ENCODE measurements at places on chromosomes 16 and 17.

DNA sequence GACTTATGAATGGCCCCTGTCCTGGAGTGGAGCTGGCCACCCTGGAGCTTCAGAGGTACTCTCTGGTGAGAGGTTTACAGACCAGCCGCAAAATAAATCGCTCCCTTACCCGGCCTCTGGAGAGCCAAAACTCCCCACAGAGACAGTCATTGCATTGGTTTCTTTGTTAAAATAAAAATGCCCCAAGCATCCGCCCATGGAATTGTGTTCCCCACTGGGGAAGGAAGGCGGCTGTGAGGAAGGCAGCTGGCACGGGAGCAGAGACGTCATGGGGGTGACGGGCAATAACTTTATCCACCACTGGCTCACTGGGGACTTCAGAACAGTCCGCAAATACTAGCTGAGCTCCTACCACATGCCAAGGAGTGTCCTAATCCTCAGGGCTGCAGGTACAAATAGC, 266.2 kb upstream of the FOXF1 start:
- DNase-seq = no peak

DNA sequence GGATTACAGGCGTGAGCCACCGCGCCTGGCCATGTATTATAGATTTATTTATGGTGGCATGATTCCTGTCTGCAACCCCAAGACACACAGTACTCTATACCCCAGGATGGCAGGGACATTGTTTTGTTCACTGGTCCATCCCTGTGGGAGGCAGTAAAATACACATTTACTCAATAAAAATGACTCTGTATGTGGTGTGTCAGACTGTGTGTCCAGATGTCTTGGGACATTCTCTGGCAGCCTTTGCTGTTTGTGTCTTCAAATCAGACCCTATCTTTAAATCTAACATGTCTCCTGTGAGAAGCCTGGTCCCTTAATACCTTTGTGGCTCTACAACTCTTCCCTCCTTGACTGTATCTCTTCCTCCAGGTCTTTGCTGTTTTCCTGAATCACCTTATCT, 1.7 kb upstream of the COASY start:
- no peak for DNase-seq

DNA sequence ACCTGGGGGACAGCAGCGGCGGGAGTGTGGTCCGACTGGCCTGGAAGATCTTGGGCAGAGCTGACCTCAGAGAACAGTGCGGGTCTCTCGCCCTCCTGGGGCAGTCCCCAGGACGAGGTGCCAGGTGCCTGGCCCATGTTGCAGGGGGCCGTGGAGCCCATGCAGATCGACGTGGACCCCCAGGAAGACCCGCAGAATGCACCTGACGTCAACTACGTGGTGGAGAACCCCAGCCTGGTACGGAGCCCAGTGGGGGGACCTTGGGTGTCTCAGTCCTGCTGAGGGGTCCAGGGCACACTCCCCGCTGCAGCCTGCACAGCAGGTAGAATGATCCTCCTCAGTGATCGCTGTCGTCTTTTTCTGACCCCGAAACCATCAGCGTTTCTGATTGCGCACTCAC, 1.4 kb downstream of the GPS1 start:
- no peak for DNase-seq

DNA sequence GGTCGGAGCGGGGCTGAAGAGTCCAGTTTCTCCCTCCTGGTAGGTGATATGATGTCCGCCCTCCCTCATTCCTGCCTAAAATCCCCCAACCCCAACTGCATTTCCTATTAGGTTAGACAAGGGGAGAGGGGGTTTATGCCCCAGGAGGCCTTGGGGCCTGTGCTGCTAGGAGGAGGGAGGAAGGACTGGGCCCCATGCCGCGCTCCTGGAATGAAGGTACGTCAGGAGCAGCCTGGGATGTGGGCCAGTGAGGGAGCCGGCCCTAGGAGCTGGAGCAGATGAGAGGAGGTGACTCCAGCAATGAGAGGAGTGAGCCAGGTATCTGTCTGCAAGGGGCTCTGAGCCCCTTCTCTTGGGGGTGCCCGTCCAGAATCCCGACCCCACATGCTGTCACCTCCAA, 46.9 kb upstream of the CDC42EP4 start:
- no peak for DNase-seq

DNA sequence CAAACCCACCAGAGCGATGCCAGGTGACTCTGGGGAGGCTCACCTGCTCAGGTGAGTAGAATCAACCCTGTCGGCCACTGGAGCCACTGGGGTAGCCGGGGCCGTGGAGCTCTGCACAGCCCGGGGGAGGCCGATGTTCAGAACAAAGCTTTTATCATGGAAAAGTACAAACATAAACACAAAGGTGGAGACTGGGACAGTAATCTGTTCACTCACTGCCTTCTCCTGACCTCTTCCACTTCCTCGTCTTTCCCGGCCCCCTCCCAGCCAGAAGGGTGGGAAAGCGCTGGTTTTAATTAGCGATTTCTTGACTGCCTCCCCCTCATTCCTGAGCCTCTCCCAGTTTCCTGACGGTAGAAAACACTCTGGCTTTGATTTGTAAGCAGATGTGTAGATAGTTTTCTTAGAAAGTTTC, 9.8 kb upstream of the TEX19 start:
- DNase-seq = no peak

DNA sequence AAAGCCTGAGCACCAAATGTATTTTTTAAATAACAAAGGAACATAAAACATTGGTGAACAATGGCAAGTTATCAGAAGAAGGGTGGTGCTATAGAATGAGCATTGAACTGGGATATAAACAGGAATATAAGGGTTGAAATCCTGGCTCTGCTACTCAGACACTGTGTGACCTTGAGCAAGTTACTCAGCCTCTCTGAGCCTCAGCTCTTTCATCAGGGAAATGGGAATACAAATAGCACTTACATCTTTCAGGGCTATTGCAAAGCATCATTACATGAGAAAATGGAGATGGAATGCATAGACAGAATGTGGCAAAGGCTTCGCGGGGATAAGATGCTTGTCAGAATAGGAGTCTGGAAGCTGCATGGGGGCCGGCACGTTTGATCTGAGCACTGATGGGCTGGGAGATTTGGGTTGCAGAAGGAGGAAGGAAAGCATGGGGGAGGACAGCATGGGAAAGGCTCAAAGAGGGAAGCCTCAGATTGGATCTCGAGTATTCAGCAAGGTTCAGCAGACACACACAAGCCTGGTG, 4.8 kb upstream of the CDH5 start:
- DNase-seq = no peak

DNA sequence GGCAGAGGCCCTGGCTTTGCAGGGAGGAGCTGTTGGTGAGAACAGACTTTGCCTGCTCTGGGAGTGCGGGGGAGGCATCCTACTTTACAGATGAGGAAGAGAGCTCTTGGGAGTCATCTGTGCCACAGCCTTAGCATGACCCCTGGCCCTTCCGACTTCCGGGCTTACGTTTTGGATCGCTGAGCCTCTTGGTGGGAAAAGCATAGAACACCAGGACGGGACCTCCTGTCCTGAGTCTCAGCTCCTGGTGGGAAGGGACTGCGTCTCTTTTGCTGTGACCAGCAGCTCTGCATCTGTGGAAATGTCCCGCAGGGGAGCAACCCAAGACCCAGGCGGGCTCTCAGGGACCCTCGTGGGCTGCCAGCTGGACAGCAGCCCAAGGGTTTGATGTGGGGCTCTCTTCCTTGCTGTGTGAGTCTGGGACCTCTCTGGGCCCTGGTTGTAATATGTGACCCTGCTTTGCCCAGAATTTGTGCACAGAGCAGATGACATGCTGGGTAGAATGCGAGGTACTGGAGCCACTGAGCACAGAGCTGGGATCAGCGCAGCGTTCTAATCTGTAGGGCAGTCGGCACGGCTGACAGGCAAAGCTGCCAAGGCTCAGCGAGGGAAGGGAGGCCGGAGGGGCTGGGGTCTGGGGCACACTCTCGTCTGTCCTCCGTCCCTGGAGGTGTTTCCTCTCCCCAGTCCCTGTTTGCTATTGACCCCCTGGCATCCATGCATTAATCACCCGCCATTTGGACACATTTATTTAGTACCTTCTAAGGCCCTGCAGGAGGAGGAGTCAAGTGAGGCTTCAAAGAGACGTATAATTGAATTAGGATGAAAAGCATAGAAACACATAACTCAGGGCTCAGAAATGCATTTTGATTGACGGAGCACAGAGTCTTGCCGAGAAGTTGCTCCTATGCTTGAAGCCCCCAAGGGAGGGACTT, 64.0 kb downstream of the NT5M start:
- no peak for DNase-seq

DNA sequence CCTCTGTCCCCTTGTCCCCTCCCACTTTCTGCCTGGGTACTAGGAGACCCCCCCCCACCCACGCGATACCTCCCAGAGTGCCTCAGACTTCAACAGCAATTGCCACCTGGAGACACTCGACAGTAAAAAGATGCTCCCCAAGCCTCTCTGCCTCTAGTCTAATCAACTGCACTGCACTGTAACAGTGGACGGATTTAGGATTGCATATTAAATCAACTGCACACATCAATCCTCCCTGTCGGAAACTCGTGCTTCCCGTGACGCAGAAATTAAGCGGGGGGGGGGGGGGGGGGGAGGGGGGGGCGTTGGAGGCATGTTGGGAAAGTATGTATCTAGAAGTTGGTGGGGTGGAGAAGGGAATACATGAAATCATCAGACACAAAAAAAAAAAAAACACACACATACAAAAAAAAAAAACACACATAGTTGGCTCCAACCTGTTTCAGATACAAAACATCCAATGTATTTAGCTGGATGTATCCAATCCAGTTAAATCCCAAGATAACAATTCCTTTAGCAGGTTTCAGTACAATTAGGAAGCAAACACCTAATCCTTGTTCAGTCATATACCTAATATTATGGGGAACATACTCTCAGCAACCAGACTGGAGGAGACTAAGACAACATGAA, 29.7 kb downstream of the FAM222B start:
- no peak for DNase-seq

GRCh38 chr16:55842369-55843104, 9.6 kb upstream of the CES1 start:
- DNase-seq = peak; percentile 8

GRCh38 chr17:82407255-82407654, 10.9 kb upstream of the HEXD start:
- peak; percentile 68 for DNase-seq

- DNase-seq = peak; percentile 71
Measured at GRCh38 chr16:89828199-89828869, at the start of gene SPIRE2. TSS of gene SPIRE2 (plus strand) at chr16:89828475. CDS start at chr16:89828551, 76 bp downstream.

DNA sequence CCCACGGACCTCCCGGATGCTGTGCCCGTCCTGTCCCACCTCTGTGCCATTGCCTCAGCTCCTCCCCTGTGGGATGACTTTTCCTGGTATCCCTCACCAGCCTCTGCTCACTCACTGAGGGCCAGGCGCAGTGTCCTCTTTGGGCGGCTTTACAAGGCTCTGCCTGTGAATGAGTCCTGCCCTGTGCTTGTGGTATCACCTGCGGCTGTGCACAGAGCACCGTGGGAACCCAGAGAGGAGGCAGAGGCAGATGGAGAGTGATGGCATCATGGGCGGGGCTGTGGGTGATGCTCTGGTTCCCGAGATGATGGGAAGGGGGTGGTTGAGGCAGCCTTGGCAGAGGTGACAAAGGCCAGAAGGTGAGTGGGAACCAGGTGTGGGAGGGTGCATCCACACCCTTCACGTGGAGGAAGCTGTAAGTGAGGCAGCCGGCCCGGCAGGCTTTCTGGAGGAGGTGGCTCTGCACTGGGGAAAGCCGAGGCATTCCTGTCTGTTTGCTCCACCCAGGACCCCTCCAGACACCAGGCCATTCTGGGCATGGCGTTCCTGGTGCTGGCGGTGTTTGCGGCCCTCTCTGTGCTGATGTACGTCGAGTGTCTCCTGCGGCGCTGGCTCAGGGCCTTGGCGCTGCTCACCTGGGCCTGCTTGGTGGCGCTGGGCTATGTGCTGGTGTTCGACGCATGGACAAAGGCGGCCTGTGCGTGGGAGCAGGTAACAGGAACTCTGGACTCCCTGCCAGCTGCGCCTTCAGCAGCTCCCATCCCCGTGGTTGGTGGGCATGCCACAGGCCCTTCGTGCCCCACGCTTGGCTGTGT, 23.8 kb downstream of the ADCY7 start:
- no peak for DNase-seq

DNA sequence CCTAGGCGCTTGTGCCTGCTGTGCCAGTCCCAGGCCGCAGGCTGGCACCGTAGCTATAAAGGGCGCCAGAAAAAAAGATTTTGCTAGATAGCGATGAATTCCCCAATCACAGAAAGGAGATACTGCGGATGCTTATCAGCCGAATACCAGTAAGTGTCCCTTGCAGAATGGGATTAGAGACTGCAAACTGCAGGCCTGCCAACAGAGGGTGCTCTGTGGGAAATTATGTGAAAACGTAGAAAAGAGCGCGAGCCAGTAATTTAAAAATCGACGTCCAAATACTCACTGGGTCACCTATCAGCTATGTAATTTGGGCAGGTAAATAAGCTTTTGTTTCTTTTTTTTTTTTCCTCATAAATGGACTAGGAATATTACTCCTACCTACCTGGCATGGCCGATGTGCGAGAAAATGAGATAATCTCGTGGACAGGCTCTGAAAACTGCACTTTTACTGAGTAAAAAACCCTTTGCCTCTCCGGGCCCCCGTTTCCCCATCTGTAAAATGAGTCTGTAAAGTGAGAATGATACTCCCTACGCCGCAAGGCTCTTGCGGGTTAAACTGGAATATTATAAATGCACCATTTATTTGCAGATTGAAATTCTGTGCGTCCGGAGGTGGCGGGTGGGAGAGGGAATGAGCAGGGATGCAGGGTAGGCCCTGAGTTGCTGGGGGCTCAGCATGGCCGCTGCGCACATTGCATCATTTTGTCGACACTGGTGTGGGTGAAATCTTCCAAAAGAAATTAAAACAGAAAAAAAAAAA, 1.2 kb upstream of the COG1 start:
- no peak for DNase-seq

- DNase-seq = no peak
Measured at GRCh38 chr16:85169333-85170065, 57.2 kb upstream of the CIBAR2 start.

- no peak for DNase-seq
Measured at GRCh38 chr16:68356249-68356918, 45.6 kb downstream of the PRMT7 start.

GRCh38 chr16:817001-817906, 16.7 kb upstream of the GNG13 start:
- no peak for DNase-seq

- DNase-seq = no peak
Measured at GRCh38 chr17:27496005-27496404, 39.8 kb downstream of the KSR1 start.

- DNase-seq = no peak
Measured at GRCh38 chr17:40541873-40542557, 23.3 kb downstream of the CCR7 start.

DNA sequence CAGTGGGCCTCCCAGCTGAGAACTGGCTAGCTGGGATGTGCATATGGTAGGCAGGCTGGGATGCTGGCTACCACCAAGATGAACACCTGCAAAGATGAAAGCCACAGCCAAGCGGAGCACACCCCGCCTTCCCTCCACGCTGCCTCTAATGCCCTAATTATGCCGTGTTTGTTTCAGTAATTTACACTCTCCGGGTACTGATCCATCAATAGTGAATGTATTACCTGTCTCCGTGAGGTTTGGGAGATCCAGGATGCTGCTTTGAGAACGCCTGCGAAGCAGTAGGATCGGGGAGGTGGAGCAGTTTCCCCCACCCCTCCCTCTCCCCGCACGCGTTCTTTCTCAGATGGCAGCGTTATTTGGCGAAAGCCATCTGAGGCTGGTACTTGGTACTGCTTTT, 28.9 kb upstream of the GSE1 start:
- no peak for DNase-seq

All from upper lobe of left lung (tissue), 6 donors.